ENCODE measurements at places on chromosomes 3 and 15. TPM values are rescaled to one million over a fixed set of nuclear protein-coding genes. Genes with fewer than 3 reads are reported as not detected.
A peak's percentile ranks its signal among the peaks of the same experiment; 100 is the strongest.

- no peak overlapping the region for H3K27ac ChIP-seq
- no peaks in the 10 kb centered on the region for H3K4me1 ChIP-seq
- H3K36me3 ChIP-seq, result no peaks in the 10 kb centered on the region
- DNase-seq, result no peak
Measured at GRCh38 chr3:108767253-108767652, 10.0 kb upstream of the RETNLB start.

DNA sequence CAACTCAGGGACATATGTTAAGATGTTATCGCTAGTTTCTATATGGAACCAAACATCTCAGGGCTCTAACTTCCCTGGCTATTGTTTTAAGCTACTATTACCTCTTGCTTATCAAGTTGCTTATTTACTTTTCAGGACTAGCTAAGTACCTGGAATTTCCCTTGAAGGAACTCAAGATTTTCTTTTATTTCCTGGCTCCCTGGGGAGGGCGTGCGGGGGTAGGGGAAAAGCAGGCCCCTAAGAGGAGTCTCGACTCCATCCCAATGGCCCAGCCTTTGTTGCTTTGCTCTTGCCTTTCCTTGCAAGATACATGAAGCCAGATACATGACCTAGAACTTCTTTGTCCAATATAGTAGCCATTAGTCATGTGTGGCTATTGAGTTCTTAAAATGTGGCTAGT, 76.9 kb upstream of the STXBP5L start:
- no peak overlapping the region for H3K27ac ChIP-seq
- peaks cover 25% of the 10 kb centered on the region for H3K4me1 ChIP-seq
- peaks cover 38% of the 10 kb centered on the region for H3K27me3 ChIP-seq
- no peak overlapping the region for H3K4me3 ChIP-seq

- DNase-seq, result no peak
- no peaks in the 10 kb centered on the region for H3K36me3 ChIP-seq
- no peaks in the 10 kb centered on the region for H3K4me1 ChIP-seq
- H3K4me3 ChIP-seq, result no peak overlapping the region
Measured at GRCh38 chr3:172021859-172022258, 17.5 kb upstream of the FNDC3B start.

GABRG3 gene
- 0.72 TPM for total RNA-seq

DNA sequence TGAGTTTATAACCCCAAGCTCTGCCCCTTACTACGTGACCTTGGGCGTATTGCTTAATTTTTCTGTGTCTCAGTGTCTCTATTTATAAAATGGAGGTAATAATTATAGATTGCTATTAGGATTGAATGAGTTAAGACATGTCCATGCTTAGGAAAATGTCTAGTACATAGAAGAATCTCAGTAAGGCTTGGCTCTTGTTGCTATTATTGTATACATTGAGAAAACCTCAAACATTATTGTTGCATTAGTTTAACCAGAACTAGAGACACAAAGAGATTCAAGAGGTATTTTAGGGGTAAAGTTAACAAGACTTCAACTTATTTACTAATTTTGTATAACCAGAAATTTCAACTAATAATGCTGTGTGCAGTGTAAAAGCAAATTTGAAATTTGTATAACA, 66.7 kb downstream of the MEF2A start:
- no peaks in the 10 kb centered on the region for H3K27me3 ChIP-seq
- peak overlapping the region; percentile 63 for H3K27ac ChIP-seq
- H3K4me1 ChIP-seq, result peaks cover 49% of the 10 kb centered on the region
- DNase-seq, result no peak
- peaks cover 32% of the 10 kb centered on the region for H3K36me3 ChIP-seq
- H3K4me3 ChIP-seq, result no peak overlapping the region

FBXO40 gene
- total RNA-seq, result 0.04 TPM

- DNase-seq, result no peak
- H3K36me3 ChIP-seq, result peaks cover 16% of the 10 kb centered on the region
- H3K4me3 ChIP-seq, result no peak overlapping the region
- H3K27ac ChIP-seq, result no peak overlapping the region
Measured at GRCh38 chr3:52248816-52249547, 3.4 kb downstream of the PPM1M start.

DNA sequence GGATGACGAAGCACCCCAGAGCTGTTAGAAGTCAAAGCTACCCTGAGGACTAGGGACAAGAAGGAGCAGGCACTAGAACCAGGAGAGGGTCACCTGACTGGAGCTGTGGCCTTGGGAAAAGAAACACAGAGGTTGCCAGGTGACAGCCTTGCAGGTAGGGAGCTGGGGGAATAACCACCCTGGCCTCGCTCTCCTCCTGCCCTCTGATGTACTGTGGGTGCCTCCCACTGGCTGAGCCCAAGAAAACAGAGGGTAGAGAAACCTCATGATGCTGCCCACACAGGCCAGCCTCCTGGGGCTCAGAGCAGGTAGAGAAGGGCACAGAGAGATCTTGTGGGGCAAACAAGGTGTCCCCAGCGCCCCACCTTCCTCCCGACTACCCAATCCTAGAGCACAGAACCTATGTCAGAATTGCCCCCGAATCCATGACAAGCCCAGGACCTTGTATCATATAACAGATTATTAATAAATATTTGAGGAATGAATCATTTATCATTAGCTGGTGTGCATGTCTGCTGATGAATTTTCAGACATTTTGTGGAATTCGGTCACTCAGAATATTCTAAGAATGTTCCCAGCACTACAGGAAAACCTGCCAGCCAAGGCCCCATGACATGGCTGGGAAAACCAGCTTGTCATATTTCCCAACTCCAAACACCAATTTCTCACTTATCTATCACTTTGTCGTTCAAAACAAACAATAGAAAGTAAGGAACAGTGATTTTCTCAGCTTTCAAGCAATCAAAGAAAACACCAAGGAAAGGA, 59.8 kb upstream of the MEX3B start:
- no peak overlapping the region for H3K27ac ChIP-seq
- H3K4me3 ChIP-seq, result no peak overlapping the region
- H3K4me1 ChIP-seq, result peaks cover 10% of the 10 kb centered on the region
- peak; percentile 35 for DNase-seq

RAD51 gene
- total RNA-seq, result 36.4 TPM

- no peaks in the 10 kb centered on the region for H3K36me3 ChIP-seq
- no peak overlapping the region for H3K27ac ChIP-seq
- DNase-seq, result no peak
Measured at GRCh38 chr3:50193286-50193685, 1.9 kb downstream of the GNAT1 start.

DNA sequence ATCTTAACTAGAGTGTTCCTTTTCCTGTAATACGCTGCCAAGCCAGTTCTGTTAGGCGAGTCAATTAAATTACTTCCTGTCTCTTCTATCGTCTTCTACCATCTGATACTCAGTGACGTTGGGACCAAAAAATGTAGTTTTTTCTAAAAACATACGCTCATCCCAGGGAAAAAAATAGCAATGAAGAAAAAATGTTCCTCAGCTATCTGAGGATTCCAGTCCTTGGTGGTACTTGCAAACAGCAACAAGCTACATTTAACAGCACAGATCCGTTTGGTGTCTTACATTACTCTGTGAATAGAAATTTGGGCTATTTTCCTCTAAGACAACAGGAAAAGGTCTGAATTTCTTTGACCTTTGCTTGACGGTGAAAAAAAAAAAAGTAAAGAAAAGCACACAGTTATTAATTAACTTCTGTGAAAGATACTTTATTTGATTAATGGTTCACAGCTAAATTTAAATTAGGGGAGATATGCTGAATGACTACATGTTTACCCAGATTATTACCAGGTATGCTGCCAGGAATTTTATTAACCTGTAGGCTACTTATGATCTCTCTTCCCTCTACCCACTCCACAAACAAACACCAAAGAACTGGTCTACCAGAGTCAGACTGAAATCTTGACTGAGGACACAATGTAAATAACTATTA, 254.4 kb upstream of the ZPLD1 start:
- H3K27me3 ChIP-seq, result no peaks in the 10 kb centered on the region
- peaks cover 17% of the 10 kb centered on the region for H3K4me1 ChIP-seq
- H3K27ac ChIP-seq, result no peak overlapping the region
- DNase-seq, result no peak

- no peak for DNase-seq
- H3K4me1 ChIP-seq, result peaks cover 5% of the 10 kb centered on the region
- peaks cover 14% of the 10 kb centered on the region for H3K27me3 ChIP-seq
- H3K36me3 ChIP-seq, result no peaks in the 10 kb centered on the region
Measured at GRCh38 chr15:36251450-36251849, 328.0 kb upstream of the CDIN1 start.

DNA sequence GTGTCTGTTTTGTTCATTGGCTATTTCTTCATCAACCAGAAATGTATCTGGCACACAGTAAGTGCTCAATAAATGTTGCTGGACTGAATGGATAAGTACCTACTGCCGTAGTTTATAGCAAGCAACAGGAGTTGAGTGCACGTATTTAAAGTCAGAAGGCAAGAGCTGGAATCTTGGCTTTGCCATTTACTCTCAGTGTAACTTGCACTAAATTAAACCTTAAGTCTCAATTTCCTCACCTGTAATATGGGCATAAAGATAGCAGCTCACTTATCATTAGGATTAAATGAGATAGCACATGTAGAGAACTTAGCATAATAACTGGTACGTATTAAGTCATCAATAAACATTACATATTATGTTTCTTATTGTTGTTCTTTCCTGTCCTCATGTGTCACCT, 13.0 kb upstream of the FAM174B start:
- H3K27ac ChIP-seq, result no peak overlapping the region
- no peaks in the 10 kb centered on the region for H3K36me3 ChIP-seq
- H3K4me1 ChIP-seq, result peaks cover 63% of the 10 kb centered on the region
- no peak for DNase-seq
- H3K4me3 ChIP-seq, result no peak overlapping the region

DNA sequence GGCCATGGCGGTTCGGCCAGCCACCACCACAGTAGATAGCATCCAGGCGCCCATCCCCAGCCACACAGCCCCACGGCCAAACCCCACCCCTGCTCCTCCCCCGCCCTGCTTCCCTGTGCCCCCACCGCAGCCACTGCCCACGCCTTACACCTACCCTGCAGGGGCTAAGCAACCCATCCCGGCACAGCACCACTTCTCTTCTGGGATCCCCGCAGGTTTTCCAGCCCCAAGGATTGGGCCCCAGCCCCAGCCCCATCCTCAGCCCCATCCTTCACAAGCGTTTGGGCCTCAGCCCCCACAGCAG, 29.5 kb downstream of the PTPN23 start:
- DNase-seq, result no peak
- peaks cover 35% of the 10 kb centered on the region for H3K36me3 ChIP-seq
- no peak overlapping the region for H3K27ac ChIP-seq
- no peak overlapping the region for H3K4me3 ChIP-seq

- no peaks in the 10 kb centered on the region for H3K36me3 ChIP-seq
- H3K27me3 ChIP-seq, result peaks cover 2% of the 10 kb centered on the region
- no peak overlapping the region for H3K4me3 ChIP-seq
- DNase-seq, result no peak
- H3K4me1 ChIP-seq, result peaks cover 3% of the 10 kb centered on the region
- H3K27ac ChIP-seq, result 0 out of 2 replicates have a peak overlapping the region, but pooled peaks have one; percentile 14
Measured at GRCh38 chr3:114213627-114214541, 23.5 kb downstream of the ZNF80 start.

DNA sequence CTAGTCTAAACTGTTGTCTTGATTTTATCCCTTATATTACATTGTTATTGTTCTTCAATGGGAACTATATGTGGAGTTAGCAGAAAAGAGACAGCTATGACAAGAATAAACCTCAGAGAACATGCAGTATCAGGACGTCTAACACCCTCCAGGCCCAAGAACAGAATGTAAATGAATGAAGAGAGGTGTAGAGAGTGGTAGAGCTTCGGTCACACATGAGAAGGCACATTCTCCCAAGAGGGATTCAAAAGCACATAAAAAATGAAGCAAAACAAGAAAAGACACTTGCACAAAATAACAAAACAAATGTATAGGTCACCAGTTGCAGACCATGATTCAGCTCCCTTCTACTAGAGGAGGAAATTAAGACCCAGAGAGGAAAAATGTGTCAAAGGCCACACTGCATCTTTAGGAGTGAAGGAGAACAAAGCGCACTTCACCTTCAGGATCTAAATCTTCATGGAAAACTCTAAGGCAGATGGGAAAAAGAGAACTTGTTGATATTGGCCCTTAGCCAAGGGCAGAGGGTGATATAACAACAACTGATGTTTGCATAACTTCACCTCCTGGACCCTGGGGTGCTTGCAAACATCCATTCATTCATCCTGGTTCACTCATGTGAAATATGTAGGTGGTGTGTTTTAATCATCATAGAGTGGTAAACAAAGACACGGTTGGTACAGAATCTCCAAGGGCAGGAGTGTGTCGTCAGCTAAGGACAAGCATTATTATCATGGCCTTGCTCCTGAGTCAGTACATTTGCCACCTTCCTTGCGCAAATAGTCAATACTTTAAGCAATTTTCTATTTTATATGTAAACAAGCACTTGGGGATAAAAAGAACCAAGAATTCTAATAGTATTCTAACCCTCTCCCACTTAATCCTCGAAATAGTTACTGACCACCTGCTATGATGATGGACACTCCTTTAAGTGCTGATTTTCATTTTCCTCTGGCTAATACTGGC, 8.8 kb downstream of the NEK10 start:
- peaks cover 19% of the 10 kb centered on the region for H3K4me1 ChIP-seq
- H3K4me3 ChIP-seq, result no peak overlapping the region
- no peaks in the 10 kb centered on the region for H3K27me3 ChIP-seq
- no peak for DNase-seq
- 0 out of 2 replicates have a peak overlapping the region, but pooled peaks have one; percentile 1 for H3K27ac ChIP-seq
- no peaks in the 10 kb centered on the region for H3K36me3 ChIP-seq

GRCh38 chr3:71398157-71398836, 185.2 kb downstream of the FOXP1 start:
- H3K27me3 ChIP-seq, result no peaks in the 10 kb centered on the region
- no peak for DNase-seq
- H3K4me1 ChIP-seq, result peaks cover 18% of the 10 kb centered on the region
- H3K4me3 ChIP-seq, result no peak overlapping the region
- H3K36me3 ChIP-seq, result no peaks in the 10 kb centered on the region
- no peak overlapping the region for H3K27ac ChIP-seq

OR5K2 gene
- not detected for total RNA-seq

FRMD5 gene
- 14.1 TPM for total RNA-seq

DNA sequence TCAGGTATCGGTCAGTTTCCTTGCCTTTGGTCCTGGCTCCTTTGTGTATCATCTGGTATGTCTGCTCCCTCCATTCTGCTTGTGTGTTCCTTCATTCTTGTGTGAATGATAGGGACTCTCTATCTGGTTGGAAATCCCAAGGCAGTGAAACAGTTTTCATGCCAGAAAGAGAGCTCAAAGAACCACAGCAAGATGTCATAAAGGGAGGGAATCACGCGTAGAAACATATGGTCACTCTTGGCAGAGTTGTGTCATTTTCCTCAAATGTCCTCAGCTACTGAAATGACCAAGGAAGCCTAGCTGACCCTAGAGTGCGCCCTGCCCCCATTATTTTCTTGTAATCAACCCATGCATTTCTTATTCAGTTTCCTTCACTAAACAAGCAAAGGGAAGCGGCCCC, 48.0 kb downstream of the RASGRP1 start:
- H3K27me3 ChIP-seq, result no peaks in the 10 kb centered on the region
- H3K4me3 ChIP-seq, result no peak overlapping the region
- H3K27ac ChIP-seq, result peak overlapping the region; percentile 93
- no peaks in the 10 kb centered on the region for H3K36me3 ChIP-seq
- H3K4me1 ChIP-seq, result peaks cover 41% of the 10 kb centered on the region
- no peak for DNase-seq

GRCh38 chr3:13009132-13009945, 63.9 kb downstream of the IQSEC1 start:
- no peak overlapping the region for H3K4me3 ChIP-seq
- no peaks in the 10 kb centered on the region for H3K36me3 ChIP-seq
- H3K27me3 ChIP-seq, result no peaks in the 10 kb centered on the region
- H3K27ac ChIP-seq, result no peak overlapping the region
- DNase-seq, result no peak

LRRC34 gene
- 6.0 TPM for total RNA-seq
